CD4-positive, alpha-beta T cell treated with Interleukin-15 for 1 hour (primary cell): ENCODE measurements at places on chromosomes 7 and 10.

DNA sequence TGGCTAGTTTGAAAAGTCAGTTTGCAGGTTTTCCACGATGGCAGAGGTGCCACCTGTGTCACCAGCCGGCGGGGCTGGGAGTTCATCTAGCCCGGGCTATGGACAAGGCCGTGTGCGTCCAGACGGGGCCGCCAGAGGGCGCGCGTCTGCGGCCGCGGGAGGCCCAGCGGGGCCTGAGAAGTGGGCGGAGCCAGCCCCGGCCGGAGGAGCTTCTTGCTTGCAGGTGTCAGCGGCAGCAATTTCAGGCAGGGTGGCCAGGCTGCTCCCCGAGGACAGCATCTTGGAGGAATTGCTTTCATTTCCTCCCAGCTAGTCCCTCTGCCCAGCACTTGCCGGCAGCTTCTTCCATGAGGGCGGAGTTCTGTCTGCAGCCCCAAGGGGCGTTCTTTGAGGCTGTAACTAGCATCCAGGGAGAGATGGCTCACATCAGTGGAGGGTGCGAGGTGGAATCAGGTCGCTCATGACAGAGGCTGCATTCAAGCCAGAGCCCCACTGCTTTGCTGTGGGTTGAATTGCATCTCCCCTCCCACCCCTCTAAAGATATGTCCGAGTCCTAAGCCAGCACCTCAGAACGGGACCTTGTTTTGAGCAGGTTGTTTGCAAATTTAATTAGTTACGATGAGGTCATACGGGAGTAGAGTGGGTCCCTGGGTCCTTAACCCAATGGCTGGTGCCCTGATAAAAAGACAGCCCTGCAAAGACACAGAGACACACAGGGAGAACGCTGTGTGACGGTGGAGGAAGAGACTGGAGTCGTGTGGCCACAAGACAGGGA lies 85.9 kb upstream of the MKI67 start:
- DNase-seq = peak; percentile 86

- DNase-seq = no peak
Measured at GRCh38 chr7:110988890-110989501, 101.9 kb upstream of the LRRN3 start.

DNA sequence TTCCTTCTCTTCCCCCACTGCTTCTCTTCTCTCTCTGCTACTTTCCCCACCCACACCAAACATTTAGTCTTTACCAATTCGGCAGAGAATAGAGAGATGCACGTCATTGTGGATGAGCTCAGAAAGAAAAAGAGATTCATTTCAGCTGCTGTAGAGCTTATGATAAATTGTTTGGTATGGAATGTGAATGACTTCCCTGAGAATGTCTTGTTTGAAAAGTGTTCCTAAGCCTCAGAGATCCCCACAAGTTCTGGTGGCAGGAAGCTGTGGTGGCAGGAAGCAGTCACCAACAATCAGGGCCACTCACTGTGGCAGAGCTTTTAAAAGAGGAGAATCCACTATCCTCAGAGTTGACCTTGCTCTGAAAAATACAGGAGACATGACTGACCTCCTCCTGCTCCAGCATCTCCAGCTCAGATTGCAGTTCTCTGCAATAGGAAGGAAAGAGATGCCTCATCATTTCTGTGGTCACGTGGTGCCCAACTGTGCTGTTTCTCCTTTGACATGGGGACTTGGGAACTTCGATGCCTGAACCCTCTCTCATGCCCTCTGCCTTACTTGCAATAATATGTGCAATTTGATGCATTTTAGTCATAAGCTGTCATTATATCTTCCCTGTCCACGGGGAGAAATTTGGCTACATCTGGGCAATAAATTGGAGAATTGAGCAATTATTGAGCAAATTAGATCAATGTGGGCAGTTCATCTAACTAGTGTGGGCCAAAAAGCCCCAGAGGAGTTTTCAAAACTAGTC lies 76.5 kb downstream of the BMPER start:
- no peak for DNase-seq

- DNase-seq = no peak
Measured at GRCh38 chr10:89173075-89173474, 34.0 kb downstream of the CH25H start.

DNA sequence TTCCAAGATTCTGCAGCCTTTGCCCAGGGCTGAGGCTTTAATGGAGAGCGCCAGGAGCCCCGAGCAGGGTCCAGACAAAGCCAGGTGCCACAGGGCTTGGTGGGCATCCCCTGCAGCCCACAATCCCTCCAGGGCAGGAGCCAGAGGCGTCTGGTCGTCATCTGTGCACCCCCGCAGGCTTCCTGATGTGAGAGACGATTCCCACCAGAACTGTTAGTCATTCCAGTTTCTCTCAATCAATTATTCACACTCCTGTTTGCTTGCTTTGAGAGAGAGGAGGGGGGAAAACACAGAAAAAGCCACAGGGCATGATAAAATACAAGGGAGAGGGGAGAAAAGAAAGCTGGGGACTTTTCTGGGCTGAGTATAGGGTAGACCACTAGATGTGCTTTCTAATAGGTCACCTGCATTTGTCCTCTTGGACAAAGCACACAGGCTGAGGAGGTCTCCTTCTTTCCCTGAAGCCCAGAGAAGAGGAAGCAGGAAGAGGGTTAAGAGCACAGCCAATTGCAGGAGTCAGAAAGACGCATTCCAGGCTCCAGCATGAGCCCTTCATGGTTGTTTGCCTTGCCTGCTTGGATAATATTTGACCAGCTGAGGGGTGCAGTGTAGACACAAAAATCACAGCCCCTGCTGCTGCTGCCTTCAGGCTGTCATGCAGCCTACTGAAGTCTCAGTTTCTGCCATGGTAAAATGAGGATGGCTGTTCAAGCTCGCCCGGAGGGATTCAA lies 194.4 kb downstream of the PLXNA4 start:
- DNase-seq = no peak

- DNase-seq = no peak
Measured at GRCh38 chr10:116654816-116655215, 34.1 kb downstream of the PNLIPRP2 start.

GRCh38 chr7:66258409-66258808 lies 53.3 kb downstream of the TPST1 start:
- DNase-seq = no peak

GRCh38 chr7:22173685-22174573 lies 183.0 kb downstream of the RAPGEF5 start:
- DNase-seq = no peak

GRCh38 chr7:79211724-79212123 lies 241.7 kb downstream of the MAGI2 start:
- no peak for DNase-seq

DNA sequence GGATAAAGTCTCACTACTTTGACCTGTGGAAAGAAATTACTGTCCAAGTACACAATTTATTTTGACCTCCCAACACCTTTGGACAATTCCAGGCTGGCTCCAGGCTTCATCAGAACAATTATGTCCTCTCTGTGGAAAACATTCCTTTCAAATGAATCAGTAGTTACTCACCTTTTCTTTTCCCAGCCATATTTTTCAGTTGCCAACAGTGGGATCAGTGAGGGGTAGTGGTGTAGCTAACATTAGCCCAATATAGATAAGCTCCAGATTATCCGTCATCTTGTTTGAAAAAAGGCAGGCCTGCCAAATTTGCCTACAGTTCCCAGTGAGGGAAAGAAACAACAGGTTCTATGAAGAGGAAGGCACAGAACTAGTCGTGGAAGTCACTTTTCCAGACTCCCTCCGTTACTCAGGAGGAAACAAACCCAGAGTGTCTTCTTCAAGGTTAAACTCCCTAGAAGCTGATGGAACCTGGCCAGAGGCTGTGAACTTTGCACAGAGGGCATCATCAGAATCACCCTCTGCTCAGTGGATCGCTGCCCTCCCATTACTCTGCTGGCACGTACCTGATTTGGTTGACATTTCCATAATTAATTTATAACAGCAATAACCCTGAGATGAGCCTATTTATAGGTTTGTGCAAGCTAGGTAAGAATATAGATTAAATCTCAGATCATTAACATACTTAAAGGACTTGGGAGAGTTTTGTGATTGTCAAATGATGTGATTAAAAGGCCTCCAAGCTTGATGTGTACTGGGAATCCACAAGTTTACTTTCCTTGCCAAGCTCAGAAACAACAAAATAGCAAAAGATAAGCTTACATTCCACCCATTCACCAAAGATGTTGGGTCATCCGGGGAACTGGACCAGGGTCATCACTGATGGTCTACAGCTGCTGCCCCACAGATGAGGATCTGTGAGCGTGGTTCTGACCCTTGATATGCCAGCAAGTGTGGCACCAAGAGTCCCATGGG lies 654.6 kb upstream of the GALNT17 start:
- no peak for DNase-seq

DNA sequence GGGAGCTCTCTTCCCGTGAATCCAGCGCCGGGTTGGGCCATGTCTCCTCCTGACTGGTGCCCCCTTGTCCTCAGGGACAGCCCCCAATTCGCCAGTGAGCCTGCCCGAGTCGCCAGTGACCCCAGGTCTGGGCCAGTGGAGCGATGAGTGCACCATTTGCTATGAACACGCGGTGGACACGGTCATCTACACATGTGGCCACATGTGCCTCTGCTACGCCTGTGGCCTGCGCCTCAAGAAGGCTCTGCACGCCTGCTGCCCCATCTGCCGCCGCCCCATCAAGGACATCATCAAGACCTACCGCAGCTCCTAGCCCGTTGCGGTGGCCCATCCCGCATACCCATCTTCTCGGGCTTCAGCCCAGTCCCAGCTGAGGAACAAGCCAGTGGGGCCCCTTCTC lies 96.6 kb downstream of the NEURL1 start:
- no peak for DNase-seq

GRCh38 chr7:17339139-17339538 lies 40.7 kb downstream of the AHR start:
- DNase-seq = no peak

DNA sequence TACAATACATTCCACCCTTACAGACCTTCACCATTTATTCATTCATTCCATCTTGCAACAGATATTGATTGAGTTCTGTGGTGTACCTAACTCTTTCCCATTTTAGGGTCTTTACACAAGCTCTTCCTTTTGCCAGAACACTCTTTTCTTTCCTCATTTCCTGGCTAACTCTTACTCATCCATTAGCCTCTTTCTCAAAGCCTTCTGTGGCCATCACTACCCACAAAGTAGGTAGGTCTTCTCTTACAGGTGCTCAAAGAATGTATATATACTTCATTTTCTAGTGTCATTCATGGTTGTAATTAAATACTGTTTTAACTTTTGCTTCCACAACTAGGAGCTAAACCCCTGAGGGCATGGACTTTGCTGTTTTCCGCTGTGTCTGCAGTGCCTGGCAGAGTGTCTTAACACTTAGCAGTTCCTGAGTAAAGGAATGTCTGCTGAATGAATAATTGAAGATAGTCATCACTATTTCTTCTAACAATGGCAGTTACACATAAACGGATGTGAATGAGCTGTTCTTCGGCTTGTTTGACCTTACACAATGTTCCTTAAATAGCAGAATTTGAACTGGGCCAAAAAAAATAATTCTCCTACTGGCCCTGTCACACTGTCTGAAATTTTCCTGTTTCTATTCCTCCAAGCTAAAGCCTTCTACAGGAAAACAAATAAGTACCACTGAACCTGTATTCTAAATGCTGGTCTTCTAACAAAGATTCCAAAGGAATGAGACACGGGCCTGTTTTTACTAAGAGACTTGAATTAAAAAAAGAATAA lies 15.1 kb downstream of the BCAP29 start:
- no peak for DNase-seq

GRCh38 chr7:29843726-29844125 lies 37.4 kb downstream of the WIPF3 start:
- no peak for DNase-seq

GRCh38 chr7:44772867-44773266 lies 23.6 kb upstream of the PPIA start:
- no peak for DNase-seq

DNA sequence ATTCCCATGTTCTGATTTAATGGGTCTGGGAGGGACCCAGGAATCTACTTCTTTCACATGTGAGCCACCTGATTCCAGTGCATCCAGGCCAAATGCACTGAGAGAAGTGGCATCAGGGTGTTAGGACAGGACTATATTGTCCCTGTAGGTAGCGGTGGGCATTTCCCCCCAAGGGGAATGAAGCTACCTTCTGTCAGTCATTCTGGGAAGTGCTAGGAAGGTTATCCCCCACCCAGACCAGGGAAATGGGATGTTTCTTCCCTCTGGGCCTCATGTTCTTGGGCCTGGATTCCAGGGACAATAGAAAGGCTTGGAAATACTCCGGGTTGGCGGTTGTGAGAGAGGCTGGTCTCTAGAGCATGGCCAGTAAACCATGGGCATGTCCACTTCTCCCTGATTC lies 20.8 kb downstream of the C10orf53 start:
- DNase-seq = no peak

GRCh38 chr10:117004227-117005025 lies 561 bp downstream of the SHTN1 start:
- peak; percentile 33 for DNase-seq

GRCh38 chr7:129702761-129703338 lies 91.3 kb downstream of the NRF1 start:
- DNase-seq = no peak

DNA sequence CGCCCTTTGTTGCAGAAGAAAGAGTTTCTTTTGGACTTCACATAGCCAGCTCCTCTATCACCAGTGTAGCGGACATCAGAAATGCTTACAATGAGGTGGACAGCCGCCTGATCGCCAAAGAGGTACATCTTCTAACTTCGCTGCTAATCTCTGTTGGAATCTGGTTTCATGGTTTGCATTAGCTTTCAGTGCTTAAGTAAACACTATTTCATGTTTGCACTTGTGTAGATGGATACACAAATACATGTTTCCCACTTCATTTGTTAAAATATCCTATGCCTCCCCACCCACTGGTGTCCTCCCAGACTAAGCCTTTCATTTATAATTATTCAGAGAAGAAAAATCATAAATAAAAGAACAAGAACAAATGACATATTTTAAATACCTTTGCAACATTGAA lies 103.9 kb downstream of the WDFY4 start:
- DNase-seq = no peak

DNA sequence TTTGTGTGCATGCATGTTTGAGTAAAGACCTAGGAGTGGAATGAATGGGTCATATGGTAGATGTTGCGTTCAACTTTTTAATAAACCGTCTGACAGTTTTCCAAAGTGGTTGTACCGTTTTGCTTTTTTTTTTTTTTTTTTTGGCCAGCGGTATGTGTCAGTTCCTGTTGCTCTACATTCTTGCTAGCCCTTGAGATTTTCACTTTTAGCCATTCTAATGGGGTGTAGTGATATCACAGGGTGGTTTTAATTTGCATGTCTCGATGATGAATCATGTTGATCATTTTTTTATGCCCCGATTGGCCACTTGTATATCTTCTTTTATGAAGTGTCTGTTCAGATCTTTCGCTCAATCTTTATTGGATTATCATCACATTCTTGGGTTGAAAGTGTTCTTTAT lies 320.7 kb downstream of the CAMK1D start:
- DNase-seq = no peak

- DNase-seq = no peak
Measured at GRCh38 chr7:31337002-31337565, 3.4 kb downstream of the NEUROD6 start.

DNA sequence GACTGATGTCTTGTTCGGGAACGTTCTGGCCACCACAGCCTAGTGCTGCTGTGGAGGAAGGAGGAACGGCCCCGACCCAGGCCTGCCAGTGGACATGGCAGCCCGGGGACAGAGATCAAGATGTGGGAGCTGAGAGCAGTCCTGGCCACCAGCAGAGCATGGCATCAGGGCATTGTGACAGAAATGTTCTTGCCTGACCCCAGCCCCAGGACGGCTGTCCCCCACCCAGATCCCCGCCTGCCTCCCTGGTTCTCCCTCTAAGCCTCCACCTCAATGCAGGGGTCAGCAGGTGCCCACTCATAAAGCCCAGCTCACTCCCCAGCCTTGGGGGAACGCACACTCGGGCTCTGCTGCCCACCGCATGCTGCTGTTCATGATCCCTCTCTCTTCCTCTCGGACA lies 42.9 kb upstream of the HSPA12A start:
- no peak for DNase-seq

- no peak for DNase-seq
Measured at GRCh38 chr10:110806335-110806734, 65.4 kb upstream of the PDCD4 start.
